ENCODE measurements at places on chromosomes 6 and 20.

DNA sequence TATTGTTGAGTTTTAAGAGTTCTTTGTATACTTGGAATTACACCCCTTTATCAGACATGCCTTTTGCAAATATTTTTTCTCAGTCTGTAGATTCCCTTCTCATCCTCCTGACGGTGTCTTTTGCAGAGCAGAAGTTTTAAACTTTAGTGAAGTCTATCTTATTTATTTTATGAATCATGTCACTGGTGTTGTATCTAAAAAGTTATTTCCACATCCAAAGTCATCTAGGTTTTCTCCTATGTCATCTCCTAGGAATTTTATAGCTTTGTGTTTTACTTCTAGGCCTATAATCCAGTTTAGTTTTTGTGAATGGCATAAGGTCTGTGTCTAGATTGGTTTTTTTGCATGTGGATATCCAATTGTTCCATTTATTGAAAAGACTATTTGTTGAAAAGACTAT, 271.3 kb downstream of the KIF16B start:
- no peak for DNase-seq

DNA sequence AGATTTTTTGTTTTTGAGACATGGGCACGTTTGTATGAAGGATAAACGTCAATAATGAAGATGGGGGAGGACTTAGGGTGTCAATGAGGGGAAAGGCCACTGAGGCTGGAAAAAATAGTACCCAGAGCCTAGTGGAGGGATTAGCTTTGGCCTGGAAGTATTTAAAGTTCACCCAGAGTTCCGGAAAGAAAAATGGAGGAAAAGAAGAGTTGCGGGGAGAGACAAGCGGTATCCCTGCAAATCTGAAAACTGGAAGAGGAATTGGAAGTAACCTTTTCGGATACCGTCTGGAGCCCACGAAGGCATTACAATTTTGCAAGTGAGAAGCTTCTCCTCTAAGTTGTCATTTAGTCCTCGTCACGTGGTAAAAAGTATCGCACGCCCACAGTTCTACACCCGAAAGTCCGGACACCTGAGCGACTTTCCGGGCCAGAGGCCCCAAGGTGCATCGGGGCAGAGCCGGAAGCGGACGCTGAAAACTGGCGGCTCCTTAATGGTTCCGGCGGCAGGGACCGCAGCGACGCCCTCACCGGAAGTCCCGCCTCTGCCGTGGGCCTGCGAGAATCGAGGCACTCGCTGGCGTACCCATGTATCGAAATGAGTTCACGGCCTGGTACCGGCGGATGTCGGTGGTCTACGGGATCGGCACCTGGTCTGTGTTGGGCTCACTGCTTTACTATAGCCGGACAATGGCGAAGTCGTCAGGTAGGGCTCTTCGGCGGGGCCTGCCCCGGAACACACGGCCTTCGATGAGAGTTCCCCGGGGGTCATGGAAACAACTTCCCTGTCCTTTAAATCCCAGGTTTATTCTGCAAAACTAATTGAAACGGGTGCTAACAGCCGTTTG, at the start of gene SMIM26:
TSS of gene SMIM26 (plus strand) at position 541 of the 847 bp plus-strand sequence. CDS start at position 588, 47 bp downstream.
- peak; percentile 68 for DNase-seq

DNA sequence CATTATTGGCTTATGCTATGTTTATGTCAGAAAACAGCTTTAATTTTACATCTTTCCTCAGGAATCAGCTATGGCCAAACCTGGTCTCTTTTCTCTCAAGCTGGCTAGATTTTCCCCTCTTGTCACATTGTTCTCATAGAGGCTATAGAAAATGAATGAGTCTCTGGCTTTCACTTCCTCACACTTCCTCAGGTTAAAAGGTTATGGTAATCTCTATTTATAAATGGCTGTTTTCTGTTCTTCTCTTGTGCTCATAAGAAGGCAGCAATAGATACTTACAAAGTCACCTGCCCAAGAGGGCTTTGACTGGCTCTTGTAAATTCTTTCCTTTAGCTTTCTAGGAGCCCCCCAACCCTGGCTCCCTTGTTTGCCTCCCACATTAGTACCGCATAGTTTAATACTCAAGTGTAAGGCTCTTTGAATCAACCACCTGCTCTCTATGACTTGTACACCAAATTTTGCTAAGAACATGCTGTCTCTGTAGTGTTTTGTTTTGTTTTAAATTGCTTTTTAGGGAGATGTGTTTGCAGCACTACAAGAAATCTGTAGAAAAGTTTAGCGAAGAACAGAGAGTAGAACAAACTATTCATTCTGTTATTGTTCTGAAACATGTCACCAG, 897.4 kb upstream of the CITED2 start:
- DNase-seq = no peak

DNA sequence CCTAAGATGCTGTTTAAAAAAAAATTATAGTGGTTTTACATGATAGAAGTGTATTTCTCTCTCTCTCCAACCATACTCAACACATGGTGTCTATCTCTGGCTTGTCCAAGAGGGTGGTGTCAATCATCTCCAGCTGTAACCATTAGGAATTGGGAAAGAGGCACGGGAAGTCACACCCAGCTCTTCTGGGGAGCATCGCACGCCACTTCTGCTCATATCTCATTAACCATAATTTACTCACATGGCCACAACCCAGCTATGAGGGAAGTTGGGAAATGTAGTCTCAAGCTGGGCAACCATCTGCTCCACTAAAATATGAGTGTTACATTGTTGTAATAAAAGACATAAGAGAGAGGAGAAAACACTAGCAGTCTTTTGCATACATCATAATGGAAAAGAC, 30.4 kb upstream of the TSHZ2 start:
- DNase-seq = no peak

DNA sequence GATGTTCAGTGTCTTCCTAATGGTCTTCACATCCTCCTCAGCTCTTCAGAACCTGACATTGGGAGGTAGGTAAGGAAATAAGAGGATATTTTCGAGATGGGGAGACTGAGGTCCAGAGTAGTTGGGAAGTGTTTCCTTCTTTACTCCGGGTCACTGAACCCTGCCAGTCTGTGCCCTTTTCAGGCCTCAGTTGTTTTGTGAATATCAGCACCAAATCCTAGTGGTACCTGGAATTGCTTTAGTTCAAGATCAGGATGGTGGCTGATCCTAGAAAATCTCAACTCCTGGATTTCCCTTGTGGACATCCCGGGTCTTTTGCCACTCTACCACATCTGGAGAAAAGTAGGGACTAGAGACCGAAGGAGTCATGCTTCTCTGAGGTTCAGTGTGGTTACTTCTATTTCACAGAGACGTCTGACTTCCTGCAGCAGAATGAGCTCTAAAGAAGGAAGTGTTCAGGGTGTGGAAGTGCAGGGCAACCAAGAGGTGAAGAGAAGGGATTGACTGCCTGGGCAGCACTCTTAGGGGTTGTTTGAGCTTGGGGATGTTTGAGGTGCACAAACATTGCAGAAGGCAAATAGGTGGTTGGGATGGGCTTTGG, 995 bp downstream of the STK4 start:
- no peak for DNase-seq

DNA sequence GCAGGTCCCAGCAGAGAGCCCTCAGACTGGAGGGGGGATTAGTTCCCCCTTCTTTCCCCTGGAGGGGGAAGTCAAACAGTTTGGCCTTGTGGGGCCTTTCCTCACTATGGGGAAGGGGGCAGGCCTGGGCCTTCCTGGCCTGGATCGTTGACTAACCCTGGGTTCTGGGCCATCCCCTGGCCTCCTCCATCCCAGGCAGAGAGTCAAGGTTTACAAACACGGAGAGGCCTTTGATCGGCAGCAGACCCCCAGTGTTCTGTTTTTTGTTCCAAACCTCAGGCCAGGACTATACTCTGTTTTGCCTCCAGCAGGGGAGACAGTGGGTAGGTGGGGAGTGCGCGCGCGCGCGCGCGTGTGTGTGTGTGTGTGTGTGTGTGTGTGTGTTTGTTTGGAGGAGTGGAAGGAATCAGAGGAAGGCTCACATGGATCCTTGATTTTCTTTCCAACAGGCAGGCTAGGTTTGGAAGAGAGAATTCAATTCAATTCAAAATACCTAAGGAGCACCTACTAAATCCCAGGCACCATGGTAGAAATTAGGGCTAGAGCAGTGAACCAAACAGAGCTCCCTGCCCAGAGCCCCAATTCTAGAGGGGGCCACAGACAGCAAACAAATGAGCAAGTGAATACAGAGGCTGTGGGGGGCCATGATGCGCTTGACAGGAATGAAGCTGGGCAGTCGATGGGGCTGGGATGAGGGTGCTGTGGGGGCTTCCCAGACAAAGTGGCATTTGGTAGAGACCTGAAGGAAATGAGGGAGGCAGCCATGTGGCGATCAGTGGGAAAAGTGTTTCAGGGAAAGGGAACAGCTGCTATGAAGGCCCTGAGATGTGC, 14.8 kb downstream of the TP53RK start:
- DNase-seq = no peak

DNA sequence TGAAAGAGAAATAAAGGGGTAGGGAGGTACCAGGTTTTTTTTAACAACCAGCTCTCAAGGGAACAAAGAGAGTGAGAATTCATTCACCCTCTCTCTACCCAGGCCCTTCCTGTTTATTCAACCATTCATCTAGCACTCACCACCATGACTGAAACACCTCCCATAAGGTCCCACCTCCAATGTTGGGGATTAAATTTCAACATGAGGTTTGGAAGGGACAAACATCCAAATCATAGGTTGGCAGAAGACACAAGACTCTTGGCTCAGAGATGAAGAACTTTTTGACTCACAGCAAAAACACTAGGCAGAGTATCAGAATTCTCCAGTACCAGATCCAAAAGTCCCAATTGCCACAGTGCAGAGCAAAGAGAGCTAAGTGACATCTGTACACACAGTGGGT, 186.3 kb downstream of the EDN1 start:
- DNase-seq = no peak

- DNase-seq = no peak
These were observed 400.1 kb downstream of the NKAIN2 start for GRCh38 chr6:124203812-124204167.

DNA sequence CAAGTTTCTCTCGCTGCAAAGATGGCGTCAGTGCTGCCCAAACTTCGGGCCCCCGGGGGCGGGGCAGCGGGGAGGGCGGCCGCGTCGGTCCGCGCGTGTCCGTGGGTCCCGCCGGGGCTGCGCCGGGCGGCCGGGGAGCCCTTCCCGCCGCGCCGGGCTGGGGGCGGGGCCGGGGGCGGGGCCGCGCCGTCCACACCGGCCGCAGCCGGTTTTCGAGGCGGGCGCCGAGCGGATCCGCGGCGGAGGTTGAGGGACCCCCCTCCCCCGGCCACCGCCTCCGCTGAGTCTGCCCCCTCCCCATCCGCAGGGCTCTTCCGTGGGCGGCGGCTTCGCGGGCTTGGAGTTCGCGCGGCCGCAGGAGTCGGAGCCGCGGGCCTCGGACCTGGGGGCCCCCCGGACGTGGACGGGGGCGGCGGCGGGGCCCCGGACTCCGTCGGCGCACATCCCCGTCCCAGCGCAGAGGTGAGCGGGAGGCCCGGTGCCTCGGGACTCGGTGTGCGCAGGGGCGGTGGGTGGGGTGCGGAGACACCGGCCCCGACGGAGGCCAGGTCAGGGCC, 572 bp downstream of the SLC2A4RG start:
- DNase-seq = peak; percentile 48

- no peak for DNase-seq
These were observed 335.3 kb downstream of the SOX4 start for GRCh38 chr6:21928827-21929226.

GRCh38 chr6:84643778-84644177, 120.6 kb downstream of the TBX18 start:
- DNase-seq = no peak

DNA sequence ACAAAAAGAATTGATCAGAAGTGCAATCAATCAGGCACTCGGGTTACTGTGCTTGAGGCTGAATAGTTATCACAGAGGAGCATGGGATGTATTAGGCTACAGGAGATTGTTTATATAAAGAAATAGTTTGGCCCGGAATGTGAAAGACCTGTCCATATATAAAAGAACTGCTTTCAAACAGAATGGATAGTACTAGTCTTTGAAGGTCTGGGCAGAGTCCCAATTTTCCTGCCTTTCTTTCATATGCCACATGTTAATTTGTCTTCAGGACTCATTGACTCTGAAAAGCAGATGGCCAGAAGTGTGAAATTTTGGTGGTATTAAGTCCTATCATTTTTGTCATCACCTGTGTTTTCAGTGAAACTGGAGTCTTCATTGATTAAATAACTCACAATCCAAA, 314.5 kb downstream of the EYA4 start:
- DNase-seq = no peak

DNA sequence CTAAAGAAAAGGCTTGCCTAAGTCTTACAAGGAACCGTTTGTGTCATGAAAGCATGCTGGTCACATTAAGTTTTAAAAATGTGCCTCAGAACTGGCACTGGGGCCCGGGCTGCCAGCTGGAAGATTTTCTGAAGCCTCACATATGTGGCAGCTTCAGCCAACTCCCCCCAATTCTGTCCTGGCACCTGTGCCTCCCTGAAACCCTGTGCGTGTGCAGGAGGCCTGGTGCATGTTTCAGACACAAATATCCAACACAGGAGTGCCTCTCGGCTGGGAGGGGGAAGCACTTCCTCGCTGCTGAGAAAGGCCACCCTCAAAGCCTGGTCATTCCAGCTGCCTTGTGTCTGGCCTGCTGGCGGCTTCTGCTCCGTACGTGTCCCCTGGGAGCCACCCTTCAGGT, 188.5 kb upstream of the SNX9 start:
- no peak for DNase-seq

DNA sequence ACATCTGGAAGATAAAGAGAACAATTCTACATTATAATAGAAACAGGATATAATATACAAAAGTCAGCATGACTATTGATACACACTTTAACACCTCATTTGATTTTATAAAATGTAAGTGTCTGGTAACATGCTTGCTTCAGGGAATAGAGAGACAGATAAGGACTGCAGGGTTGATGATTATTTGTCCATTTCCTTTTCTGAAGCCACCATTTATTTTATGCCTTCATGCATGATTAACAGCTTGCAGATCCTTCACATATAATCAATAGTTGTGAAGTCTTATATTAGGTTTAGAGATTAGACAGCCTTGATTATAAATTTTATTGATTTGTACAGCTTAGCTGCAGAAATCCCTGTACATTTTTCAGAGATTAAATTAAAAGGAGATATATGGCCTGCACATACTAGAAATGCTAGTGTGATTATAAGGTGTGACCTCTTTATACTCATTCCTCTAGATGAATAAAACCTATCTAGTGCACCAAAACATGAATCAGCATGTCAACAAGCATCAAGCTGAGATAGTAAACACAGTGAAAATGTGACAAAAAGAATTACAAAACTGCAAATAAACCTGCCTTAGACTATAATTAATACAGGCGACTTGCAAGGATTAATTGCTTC, 198.8 kb upstream of the THEMIS start:
- no peak for DNase-seq

DNA sequence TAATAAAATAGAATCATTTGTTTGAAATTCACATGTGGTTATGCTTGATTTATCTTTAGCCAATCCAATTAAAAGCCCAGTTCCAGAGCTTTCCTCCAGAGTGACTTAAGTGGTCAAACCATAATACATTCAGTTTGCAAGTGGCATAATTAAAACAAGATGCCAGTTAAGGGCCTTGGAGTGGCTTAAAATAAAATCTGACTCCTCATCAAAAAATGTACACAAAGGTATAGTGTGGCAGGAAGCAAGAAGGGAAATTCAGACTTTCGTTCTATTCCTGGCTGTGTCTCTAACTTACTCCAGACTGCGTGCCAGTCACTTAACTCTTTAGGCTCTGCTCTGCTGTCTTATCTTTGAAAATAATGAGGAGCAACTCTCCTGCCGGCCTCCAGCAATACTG, 251.3 kb upstream of the PRND start:
- DNase-seq = no peak
